ENCODE measurements at places on chromosomes 6 and 20.

DNA sequence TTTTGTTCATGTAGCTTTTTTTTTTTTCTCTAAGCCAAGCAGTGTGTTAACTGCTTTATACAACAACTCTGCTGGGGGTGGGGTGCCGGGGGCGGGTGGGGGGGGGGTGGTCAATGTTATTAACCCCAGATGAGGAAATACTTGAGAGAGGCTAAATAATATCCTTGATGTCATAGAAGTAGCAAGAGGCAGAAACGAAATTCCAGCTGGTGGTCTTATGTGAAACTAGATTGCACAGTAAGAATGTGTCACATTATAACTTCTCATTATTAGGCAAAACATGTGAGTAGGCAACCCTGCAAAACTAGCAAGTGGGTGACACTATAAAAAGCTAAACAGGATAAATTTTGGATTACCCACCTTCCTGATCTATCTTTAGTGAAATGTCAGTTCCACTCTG, 12.8 kb downstream of the MYLK4 start:
- no peak for DNase-seq

DNA sequence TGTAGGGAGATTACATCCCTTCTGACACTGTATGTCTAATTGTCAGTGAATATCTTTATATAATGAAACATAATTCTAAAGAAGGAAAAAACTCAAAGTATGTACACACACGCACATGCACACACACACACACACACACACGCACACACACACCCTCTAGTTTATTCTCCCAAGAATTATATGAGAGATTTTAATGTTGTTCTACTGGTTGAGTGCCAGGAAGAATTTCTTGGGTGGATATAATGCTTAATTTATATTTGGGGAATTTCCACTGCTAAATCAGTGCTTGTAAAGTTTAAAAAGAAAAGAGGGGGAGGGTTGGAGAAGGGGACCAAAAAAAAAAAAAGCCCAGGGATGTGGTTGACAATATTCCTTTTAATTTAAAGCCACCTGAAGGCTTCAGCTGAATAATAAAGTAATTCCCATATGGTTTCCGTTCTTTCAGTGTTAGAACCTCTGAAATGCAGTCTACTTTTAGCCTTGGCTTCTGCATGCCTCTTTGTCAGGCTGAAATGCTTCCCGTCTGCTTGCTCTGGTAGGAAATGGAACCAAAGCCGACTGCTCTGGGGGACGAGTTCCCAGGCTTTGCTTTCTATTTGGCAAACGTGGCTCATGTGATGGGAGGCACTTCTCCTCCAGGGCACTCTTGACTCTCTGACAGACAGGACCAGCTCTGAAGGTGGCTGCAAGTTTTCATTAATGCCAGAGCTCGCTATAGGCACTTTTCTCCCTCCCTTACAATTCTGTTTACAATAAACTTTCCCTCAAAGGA, 225.4 kb downstream of the PRL start:
- no peak for DNase-seq

DNA sequence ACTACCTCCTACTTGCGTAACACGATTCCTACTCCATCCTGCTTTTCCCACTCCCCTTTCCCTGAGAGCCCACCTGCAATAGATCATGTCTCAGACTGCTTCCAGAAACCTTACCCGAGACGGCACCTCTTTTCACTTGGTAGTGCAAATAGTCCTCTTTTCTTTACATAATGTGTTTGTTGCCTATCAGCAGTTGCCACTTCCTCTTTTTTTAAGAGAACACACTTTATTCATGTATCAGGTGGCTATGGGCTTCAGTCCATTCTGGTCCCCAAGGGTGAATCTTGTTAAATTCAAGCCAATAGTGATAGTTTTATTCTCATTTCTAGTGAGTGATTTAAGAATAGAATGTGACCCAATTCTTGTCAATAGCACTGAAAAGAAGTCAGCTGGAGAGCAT, 57.7 kb upstream of the FERMT1 start:
- no peak for DNase-seq

- DNase-seq, result no peak
Observed at GRCh38 chr6:98516206-98516605, 318.2 kb upstream of the POU3F2 start.

GRCh38 chr6:156175971-156176421, 601.2 kb upstream of the ARID1B start:
- peak; percentile 66 for DNase-seq

- no peak for DNase-seq
Observed at GRCh38 chr20:53495398-53496092, 98.1 kb downstream of the ZNF217 start.

DNA sequence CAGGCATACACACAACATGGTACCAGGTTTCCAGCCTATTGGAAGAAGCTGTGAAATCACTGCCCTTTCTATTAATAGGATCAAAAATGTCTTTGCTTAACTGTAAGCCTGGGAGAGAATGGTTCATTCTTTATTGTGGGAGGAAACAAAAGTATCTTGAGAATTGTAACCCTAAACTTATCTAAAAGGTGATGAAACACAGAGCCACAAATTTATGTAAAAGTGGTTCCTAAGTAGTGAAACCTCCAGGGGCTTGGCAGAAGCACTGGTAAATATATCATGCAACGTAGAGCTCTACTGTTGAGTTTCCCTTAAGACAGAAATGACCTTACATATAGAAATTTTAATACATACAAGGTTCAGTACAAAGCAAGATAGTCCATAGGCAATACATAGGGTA, 17.2 kb upstream of the NOX3 start:
- DNase-seq, result no peak

DNA sequence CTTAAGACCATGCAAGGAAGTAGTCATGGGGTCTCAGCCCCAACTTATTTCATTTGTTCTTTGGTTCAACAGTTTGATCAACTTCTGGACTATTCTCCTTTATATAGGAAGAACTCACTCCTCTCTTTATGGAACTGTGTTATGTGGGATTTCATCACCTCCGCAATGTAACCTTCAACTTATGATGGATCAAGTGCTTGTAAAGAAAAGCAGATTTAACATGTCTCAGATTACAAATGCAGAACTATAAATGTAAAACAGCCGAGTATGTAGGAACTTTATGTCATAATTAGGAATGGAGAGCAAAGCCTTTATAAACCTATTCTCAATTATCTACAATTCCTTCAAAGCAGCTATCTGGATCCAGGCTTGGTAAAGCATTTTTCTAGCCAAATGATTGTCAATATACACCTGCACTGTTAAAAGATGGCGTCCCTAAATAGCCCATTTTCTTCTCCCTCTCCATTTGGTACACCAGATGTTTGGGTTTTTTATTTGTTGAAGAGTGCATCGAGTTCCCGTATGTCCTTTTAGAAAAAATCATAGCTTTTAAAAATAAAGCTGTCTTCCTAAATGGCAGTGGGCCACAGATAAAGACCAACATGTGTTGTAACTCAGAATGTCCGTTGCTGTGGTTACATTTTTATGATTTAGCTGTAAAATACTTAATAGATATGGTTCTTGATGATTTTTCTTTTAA, 985.1 kb upstream of the SLC35B3 start:
- no peak for DNase-seq

DNA sequence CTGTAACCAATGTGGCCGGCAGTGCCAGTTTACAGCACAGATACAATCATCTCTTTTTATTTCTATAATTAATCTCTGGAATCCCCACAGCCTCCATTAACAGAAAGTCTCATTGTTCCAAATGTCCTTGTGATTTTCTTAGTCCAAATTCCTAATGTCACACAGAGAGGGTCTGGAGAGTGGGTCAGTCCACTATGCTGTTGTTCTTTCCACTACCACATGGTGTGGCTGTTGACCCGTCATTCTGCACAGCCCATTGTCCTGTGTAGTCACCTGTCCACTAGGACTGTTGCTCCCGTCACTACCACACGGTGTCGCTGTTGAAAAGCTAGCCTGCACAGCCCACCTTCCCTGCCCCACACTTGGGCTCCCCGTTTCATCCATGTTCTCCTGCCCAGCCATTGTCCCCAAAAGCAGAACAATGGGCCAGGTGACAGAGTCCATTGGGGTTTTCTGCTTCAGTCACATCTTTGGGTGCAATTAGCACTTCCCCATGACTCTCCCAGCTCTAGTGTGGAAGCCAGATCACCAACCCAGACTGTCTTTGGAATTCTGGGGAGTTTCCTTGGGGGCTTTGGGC, 8.6 kb upstream of the LBP start:
- DNase-seq, result peak; percentile 93

DNA sequence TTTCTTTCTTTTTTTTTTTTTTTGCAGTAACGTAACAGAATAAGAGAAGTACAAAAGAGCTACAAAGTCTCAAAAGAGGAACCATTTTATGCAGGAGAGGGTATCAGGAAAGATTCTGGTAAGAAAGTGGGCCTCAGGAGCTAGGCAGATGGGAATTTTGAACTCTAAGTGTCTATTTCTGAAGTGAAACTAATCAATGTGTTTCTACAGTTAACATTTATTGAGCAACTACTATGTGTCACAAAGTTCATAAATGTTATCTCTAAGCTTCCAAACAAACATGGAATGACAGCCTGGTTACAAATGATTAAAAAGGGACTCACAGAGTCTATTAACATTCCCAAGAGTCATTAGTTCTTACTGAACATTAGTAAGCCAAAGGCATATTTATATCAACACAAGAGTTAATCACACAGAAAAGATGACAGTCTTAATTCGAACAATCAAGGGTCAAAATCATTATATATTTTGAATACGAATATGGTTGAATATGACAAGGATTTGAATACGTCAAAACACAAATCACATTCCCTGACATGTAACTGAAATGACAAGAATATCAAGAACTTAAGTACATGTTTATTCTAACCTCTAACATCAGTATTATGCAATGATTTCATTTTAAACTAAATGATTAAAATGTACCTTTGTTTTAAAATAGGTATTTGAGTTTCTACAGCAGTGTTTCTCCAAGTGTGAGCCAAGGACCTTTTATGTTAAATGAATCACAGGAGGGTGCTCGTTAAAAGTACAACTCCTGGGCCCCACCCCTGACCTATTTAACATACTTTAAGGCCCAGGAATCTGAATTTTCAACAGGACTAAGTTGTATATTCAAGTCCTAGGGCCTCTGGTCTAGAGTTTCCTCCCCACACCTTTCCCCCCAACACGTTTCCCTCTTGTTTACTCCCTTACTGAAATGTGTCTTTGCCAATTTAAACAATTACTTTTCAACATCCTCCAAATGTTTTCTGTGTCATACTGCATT, 89.7 kb downstream of the ATXN1 start:
- DNase-seq, result peak; percentile 8

GRCh38 chr6:11363881-11364576, 131.6 kb upstream of the NEDD9 start:
- no peak for DNase-seq

DNA sequence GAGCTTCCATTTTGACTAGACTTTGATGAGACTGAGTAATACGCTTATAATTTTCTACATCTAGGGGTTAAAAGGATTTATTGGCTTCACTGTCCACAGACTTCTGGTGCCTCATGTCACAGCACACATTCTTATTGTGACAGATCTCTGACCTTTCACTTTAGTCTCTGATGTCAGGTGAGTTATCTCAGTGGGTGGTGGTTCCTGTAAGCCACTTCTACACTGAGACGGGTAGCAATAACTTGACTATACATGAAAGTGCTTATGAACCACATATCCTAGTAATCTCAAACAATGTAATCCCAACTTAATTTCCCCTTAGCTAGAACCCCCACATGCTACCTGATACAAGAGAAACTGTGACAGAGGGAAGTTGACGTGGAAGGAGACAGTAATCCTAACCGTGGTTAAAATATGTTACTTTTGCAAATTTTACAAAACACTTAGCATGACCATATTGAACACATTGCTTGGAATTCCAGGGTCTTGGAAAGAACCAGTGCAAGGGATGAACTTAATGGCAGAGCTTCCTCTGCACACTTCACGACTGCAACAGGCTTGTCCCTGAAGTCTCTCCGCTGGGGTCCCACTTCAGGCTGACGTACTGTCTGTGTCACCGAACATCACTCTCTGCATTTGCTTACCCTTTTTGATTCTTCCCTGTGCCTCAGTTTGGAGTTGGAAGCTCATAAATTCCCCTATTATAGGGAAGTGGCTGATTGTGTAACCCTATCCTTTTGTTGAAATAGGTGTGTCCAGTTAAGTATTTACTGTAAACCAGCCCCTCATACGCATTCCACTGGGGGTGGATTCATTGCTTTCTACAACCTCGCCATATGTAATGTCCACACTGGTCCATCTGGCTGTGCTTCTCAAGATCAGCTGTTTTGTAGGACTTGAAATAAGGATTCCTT, 6.4 kb upstream of the TRIM40 start:
- DNase-seq, result no peak

GRCh38 chr6:134721060-134721405, 228.9 kb downstream of the ALDH8A1 start:
- no peak for DNase-seq

- DNase-seq, result no peak
Observed at GRCh38 chr6:10552270-10552810, 31.2 kb downstream of the GCNT2 start.

DNA sequence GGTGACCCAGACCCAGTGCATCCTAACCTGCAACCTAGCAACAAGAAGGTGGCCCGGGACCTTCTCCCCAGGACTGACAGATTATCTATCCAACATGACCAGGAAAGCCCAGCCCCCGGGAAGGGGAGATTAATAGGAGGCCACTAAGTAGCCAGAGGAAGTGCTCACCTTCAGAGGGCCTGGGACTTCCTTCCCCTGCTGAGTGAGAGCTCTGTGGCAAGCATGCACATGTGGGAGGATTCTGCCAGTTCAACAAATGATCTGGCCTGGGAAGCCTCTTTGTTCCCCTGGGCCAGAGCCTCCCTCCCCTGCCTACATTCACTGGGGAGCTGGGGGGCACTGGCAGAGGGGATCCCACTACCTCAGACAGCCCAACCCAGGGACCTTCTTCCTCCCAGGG, 39.6 kb downstream of the SHLD1 start:
- DNase-seq, result no peak

GRCh38 chr6:110363748-110364147, 5.6 kb upstream of the METTL24 start:
- no peak for DNase-seq

- DNase-seq, result no peak
Observed at GRCh38 chr6:32983493-32983848, 15.1 kb downstream of the BRD2 start.

DNA sequence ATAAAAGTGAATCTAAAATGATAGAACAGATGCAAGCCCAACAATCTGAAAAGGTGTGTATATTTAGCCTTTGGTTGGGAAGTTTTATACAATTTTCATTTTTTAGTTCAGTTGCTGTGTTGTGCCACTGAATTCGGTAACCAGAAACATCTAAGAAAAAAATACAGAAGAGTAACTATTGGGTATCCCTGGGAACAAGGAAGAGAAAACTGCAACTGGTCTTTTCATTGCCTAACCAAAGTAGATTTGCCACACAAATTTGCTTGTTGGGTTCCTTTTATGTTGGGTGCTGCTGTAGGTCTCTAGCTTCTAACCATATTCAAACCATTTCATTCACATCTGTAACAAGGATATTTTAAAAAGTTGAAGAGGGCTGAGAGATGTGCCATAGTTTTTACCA, 2.8 kb upstream of the TMEM30A start:
- DNase-seq, result no peak

GRCh38 chr6:130859161-130859867, 32.1 kb downstream of the SMLR1 start:
- no peak for DNase-seq
